ENCODE measurements at places on chromosomes 2 and 18.

DNA sequence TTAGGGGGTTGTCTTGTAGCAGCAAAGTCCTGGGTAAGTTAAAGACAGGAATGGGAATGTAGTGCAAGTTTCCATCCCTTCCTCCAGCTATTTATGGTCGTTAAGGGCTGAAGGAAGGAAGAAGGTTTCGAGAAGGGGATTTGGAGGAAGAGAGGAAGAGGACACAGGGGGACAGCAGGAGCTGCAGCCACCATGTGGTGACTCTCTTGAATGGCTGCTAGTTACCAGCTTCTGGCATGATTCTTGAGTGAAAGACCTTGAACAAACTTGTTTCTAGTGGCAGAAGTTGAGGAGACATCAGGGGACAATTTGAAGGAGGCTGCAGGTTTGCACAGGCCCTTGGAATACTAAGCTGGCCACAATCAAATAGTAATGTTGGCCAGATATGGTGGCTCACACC, 116.6 kb downstream of the MTX2 start:
- no peak for DNase-seq

DNA sequence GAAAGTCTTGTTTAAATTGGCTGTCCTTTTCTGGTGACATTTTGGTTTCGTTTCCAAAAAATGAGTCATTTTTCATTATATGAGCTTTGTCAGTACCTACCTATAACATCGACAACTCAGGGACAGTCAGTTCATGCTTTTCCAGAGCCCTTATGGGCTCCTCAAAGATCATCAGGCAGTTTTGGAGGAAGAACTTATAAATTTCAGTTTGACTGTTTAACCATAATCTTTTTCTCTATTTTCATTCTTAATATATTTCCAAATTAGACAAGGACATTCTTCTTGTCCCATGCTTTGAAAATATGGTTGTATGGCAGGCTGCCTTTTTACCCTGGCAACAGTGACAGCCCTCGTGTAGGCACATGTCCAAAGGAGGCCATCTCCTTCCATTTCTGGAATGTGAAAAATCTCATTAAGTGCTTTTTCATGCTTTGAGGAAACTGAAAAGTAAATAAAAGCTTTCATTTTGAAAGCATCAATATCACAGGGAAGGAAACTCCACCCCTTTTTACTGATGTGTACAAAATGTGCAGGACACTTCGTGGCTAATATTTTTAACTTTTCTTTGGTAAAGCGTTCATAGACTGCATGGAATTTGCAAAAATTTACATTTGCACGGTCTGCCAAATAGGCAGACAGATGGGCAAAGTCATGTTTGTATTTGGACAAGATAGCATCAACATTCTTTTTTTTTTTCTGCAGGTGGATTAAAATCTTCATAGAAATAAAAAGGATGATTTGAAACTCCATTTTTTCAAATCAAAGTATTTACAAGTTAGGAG, 7.2 kb upstream of the PROC start:
- DNase-seq, result no peak

DNA sequence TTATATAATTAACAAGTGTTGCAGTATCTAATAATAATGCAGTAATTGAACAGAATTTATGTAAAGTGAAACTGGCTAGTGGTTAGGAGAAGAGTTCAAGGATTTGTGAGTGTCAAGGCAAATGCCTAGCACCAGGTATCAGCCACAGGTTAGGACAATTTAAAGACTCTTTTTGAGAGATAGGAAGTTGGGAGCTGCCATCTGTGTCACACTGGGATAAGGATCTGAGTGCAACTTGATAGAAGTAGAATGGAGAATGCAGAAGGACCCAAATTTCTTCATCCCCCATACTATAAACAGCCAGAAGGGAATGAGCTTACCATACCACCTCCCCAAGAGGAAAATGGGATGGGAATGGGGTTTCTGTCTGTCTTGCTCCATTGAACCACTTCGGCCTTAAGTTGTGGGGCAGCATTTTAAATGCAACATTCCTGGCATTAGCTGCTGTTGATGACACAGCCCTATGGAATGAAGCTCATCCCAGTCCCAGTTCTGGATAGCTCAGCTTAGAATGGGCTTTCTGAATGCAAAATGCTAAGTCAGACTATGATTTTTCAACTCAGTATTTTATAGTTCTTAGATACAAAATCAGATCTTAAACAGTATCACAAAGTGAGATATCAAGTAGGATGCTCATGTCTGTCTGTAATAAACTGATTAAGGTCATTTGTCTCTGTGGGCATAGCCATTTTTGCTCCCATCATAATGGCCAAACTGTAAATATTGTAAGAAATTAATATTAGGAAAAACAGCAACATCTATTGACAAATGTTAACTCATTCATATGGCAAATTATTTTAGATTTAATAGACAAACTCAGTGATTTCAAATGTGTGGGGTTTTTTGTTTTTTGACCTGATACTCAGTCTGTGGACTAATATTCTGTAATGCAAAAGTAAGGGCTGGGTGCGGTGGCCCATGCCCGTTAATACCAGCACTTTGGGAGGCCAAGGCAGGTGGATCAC, 44.0 kb downstream of the GPR155 start:
- no peak for DNase-seq

GRCh38 chr2:240346753-240347372, 88.6 kb upstream of the GPC1 start:
- DNase-seq, result no peak

GRCh38 chr2:11069566-11070185, 85.6 kb upstream of the SLC66A3 start:
- DNase-seq, result no peak

DNA sequence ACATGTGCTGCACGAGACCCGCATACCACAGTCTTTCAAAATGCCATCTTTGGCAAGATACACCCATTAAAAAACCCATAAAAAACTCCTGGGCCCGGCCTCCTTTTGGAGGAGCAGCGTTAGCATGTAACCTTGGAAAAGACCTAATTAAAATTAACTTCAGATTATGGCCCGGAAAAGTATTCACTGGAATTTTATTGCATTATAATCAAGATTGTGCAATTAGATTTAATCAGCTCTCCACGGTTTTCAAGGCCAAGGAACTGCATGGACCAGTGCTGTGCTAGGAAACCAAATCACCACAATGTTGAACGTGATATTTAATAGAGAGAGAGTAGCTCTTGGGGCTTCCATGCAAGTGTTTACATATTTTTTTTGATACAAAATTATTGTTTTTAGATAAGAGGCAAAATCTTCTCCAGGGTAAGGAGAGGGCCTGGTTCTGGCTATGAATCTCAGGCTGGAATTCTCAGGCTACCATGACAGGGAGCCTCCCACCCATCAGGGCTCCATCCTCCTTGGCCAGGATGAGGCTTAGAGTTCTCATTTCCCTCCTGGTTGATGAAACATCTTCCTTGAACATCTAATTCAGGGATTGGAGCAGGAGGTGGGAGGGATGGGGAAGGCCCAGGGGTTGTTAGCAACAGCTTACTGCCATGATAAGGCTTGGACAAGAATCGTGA, 82.0 kb upstream of the TTC39C start:
- DNase-seq, result no peak

DNA sequence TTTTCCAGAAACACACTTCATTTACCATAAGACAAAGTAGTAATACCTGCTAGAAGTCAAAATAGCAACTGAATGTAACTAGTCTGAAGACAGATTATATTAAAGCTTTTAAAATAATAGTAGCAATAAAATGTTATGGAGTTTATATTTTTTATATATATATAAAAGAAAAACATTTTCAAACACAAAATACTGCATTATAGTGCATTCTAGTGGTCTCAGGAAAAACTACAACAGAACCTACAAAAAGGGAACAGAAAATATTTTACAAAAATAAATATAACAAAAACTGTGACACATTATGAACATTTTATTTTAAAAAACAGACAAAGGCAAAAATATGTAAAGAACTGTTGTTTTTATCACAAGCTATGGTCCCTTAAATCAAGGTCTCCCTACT, 48.0 kb downstream of the STRN start:
- no peak for DNase-seq

DNA sequence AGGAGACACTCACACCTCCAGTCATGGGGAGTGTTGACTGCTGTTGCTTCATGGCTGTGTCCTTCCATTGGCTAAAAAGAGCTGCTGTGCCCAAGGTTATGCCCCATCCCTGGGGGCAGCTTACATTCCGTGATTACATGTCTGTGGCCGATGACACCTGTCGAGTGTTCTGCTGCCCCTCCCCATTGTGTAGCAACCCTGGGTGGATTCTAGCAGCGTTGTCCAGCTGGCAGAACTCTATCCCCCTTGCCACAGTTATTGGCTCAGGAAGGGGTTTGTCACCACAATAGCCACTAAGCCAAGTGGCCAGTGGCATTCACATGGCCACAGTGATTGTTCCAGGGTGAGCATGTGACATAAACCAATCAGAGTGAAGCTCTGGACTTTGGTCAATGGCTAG, 11.6 kb upstream of the PDIA6 start:
- DNase-seq, result no peak

- DNase-seq, result no peak
Observed at GRCh38 chr2:19614066-19614465, 255.6 kb upstream of the OSR1 start.

- no peak for DNase-seq
Observed at GRCh38 chr2:161355106-161355505, 46.9 kb downstream of the PSMD14 start.

DNA sequence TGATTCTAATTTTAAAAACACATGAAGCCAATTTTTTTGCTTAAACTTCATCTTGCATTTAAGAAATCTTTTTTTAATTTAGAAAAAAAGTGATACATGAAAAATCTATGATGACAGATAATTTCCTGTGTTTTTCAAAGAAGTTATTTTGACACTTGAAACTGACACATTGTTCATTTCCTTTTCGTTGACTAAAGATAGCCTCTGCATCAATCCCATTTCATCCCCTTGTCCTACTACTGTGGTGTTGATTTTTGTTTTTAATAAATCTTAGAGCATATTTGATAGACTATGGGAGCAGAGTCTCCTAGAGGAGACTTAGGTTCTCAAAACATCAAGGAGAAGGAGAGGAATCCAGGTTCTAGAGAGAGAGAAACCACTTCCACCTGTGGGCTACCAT, 70.9 kb downstream of the ACVR1C start:
- DNase-seq, result no peak

- no peak for DNase-seq
Observed at GRCh38 chr2:157890969-157891642, 15.0 kb upstream of the ACVR1 start.

GRCh38 chr2:96407041-96407918, 71.7 kb downstream of the NCAPH start:
- DNase-seq, result peak; percentile 71

GRCh38 chr18:32366586-32367538, 103.8 kb downstream of the GAREM1 start:
- no peak for DNase-seq

DNA sequence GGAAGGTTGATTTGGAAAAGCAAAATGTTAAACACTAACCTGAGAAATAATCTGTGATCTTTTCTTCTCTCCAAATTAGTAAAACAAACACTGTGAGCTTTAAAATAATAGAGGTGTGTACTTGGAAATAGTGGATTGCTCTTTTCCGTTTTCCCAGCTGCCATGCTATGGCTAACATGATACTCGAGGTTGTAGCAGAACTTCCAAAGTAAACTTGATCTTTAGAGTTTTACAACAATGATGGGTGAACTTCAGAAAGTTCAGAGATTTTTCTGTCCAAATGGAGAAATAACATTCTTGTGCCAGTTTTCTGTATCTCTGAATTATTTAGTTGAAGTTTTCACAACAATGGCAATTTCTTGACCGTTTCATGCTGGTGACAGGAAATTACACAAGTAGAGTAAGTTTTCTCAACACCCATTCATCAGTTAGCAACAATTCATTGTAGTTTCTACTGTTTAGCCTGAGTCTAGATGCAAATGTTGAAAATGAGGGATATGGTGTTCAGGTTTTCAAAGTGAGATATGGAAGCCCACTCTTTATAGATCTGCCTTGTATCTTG, 135.3 kb upstream of the CTAGE1 start:
- no peak for DNase-seq

GRCh38 chr2:153311432-153311831, 167.1 kb downstream of the RPRM start:
- no peak for DNase-seq

GRCh38 chr18:2087877-2088673, 483.2 kb downstream of the METTL4 start:
- DNase-seq, result no peak

- DNase-seq, result no peak
Observed at GRCh38 chr2:207868855-207869596, 99.3 kb upstream of the FZD5 start.

GRCh38 chr2:47782381-47782670, 619 bp upstream of the MSH6 start:
- no peak for DNase-seq

- no peak for DNase-seq
Observed at GRCh38 chr18:2535419-2535910, 35.8 kb downstream of the METTL4 start.

GRCh38 chr2:217387776-217388387, 528.0 kb upstream of the TNP1 start:
- no peak for DNase-seq

GRCh38 chr18:65919663-65920062, 168.9 kb downstream of the CDH7 start:
- no peak for DNase-seq

GRCh38 chr2:101267671-101268656, 15.3 kb downstream of the CNOT11 start:
- DNase-seq, result no peak

DNA sequence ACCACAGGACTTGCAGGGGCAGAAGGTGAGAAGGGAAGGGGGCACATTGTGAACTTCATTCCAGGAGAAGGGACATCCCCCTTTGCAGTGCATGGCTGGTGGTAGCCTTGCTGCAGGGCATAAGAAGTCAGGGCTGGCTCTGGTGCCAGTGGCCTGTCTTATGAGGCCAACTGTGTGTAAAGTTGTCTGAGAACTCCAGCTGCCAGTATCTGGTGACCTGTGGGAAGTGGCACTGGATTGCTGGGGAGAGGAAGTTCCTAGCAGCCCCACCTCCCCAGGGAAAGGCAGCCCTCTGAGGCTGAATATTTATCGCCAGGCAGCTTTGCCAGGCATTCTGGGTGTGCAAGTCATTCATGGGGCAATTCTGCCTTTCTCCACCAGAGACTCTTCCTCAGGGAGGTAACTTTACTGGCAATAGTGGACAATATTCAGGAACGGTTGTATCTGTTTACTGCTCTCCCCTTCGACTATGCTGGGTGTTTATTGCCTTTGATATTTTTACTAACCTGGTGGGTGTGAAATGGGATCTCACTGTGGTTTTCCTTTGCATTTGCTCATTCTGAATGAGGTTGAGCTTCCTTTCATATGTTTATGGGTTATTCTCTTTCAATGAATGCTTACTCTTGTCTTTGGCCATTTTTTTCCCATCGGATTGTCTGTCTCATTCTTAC, 12.3 kb downstream of the TRPM8 start:
- no peak for DNase-seq

DNA sequence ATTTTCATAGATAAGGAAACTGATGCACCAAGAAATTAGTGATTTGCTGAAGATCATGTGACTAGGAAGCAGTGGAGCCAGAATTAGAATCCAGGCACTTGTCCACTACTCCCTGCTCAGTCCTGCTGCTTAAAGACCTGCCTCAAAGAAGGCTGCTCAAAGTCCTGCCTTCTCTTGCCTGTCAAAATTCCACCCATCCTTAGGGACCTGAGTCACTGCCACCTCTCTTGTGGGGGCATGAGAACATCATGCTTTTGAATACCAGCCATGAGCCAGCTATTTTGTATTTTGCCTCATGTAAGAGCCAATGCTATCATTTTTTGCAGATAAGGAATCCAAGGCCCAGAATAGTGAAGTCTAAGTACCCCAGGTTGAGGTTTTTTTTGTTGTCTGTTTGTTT, 47.1 kb downstream of the DDX1 start:
- no peak for DNase-seq
